Left ventricle myocardium superior (tissue), 1 donor: ENCODE measurements at places on chromosomes 3 and 15. TPM values are rescaled to one million over a fixed set of nuclear protein-coding genes. Genes with fewer than 3 reads are reported as not detected.

- DNase-seq = peak; percentile 92
These were observed 5.0 kb downstream of the GATA2 start for GRCh38 chr3:128487813-128488635.

GRCh38 chr3:124781476-124782376 lies 51.5 kb downstream of the UMPS start:
- peak; percentile 46 for DNase-seq

DNA sequence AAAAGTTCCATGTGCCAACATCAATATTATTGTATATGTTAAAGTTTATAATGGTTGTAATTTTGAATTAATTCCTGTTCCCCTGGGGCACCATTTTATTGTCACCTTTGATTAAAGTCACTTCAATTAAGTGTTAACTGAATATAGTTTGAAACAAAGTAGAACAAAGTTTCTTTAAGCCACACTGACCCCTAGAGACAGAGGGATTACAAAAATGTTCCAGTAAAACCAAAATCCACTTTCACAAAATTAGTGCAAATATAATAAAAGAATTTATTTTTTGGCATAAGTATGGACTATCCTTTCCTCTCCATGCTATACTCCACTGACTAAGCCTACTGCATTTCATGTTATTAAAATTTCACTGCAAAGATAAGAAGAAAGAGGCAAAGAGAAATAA lies 123.9 kb downstream of the ZMAT3 start:
- no peak for DNase-seq

GRCh38 chr3:161423911-161424522 lies 52.7 kb upstream of the SPTSSB start:
- no peak for DNase-seq

The SLC22A13 gene
- total RNA-seq = not detected

- no peak for DNase-seq
These were observed 22.4 kb upstream of the TM4SF19 start for GRCh38 chr3:196360586-196360985.

GRCh38 chr3:158819282-158819681 lies 17.4 kb downstream of the MFSD1 start:
- no peak for DNase-seq

DNA sequence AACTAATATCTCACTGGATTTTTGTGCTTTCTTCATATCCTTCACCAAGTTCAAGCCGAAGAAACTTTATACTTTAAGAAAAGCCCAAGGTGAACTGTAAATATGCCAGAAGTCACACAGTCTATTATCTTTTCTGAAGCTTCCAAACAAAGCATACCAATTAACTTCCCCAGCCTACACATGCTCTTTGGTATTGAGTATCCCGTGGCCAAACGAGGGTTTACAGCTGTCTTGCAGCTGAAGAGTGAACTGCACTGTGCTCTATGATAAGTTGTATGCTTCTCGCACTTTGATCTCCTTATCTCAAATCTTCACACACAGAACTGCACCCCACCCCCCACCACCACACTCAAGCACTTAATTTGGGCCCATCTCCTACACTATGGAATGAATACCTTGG lies 215.6 kb upstream of the VEPH1 start:
- DNase-seq = no peak

The RTP3 gene
- not detected for total RNA-seq

DNA sequence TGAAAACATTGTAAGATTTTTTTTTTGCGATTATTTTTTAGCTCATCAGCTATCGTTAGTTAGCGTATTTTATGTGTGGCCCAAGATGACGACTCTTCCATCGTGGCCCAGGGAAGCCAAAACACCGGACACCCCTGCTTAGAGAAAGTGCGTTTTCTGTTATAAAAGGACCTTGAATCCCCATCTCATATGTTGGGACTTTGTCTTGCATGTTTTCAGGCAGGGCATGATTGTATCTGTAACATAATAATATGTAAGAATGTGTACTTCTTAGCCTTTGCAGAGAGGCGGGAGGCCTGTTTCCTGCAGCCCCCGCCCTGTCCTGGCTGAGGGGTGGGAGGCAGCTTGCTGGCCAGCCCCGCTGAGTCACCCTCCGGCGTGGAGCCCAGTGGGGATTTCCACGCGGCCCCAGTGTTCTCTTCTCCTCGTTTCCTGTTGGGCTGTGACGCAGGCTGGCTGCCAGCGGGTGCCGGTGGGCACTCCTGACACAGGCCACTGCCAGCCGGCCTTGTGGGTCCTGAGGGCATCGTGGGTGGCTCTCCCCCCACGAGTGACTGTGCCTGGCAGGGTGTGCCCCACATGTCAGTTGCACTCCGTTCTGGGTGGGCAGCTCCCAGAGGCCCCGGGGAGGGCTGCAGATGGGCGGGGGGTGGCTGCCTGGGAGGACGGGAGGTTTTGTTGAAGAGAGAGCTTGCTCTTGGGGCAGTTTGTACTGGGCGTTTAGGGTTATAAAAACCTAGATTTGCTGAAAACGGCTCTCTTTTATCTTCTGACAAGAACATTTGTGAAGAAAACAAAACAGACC lies 55.6 kb downstream of the SMAD3 start:
- DNase-seq = peak; percentile 92

The RLBP1 gene
- total RNA-seq = not detected

The RPUSD3 gene
- total RNA-seq = 37.9 TPM

DNA sequence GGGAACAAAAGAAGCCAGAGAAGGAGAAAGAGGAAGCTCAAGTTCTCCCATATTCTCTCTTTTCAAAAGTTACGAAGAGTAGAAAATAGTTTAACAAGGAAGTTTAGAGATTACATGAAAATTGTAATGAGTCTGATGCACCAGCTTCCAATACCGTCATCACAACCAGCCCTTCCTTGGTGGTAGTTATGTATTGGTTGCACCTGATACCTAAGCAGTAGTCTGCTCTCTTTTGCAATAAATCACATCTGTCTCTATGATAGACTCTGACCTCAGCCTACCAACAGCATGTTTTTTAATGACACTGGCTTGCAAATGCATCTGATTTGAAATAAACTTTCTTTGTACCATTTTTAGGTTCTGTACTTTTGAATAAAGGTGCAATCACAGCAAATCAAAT lies 575.8 kb downstream of the FHIT start:
- DNase-seq = no peak

The ACSBG1 gene
- 0.05 TPM for total RNA-seq

The GOLGA6L7 gene
- not detected for total RNA-seq

DNA sequence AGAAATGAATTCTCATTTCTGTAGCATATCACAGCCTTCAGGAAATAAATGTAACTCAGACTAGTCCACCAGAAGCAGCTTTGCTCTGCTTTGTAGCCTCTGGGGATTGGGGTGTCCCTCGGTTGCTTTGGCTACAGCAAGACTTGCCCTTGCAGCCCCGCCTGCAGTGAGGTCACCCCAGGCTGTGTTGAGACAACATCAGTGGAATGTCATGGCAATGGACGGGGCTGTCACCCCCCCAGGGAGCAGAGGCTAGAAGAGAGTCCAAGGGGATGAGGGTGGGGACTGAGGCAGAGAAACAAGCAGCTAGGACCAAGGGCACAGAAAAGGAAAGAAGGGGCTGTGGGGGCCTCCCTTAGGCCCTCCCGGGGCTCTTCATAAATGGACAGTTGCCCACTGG lies 854 bp downstream of the CLEC3B start:
- DNase-seq = peak; percentile 90
